Stimulated activated CD8-positive, alpha-beta memory T cell treated with anti-CD3 and anti-CD28 coated beads, Interleukin-7, amount 100 ng/mL, for 4 hours (primary cell): ENCODE measurements at places on chromosomes 6 and 20.

DNA sequence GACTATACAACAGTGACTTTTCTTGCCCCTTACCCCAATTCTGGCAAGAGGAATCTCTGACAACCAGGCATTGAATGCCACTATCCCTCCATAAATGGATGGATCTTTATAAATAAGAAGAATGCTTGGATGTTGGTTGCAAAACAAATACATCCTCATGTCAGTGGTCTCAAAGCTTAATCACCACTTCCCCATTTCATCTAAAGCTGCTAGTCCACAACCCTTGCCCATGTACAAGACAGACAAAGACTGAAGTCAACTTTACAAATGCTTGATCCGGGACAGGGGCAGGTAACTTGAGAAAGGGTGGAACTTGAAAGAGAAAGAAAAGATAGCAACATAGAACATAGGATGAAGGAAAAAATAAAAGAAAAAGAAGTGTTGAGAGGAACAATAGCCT is 540.5 kb upstream of the NOX3 start:
- no peak for DNase-seq

DNA sequence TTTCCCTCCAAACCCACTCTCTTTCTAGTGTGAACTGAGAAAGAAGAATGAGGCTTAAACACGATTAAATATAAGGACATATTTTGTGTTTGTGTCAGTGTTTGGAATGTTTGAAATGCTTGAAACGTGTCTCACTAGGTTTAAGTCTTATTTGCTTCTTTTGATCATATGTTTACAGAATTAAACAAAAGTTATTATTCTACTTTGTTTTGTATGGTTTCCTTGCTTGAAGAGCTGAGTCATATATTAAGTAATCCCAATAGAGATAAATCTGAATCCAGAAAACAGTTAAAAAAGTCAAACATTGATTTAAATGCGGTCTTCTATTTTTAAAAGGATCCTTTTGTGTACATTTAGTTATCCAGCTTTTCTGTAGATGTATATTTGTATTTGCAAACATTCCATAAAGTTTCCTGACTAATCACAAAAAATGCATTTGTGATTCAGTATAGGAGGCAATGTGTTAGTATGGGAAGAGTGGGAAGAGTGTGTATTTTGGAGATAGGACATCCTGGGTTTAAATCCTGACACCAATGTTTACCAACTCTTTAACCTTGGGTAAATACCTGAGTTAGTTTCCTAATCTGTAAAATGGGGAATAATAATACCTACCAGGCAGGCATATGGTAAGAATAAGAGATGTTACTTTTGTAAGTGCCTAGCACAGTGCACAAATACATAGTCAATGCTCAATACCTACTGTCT is 72.9 kb downstream of the TSBP1 start:
- DNase-seq, result no peak

- DNase-seq, result no peak
These were observed 74.9 kb upstream of the FOXP4 start for GRCh38 chr6:41471064-41471895.

DNA sequence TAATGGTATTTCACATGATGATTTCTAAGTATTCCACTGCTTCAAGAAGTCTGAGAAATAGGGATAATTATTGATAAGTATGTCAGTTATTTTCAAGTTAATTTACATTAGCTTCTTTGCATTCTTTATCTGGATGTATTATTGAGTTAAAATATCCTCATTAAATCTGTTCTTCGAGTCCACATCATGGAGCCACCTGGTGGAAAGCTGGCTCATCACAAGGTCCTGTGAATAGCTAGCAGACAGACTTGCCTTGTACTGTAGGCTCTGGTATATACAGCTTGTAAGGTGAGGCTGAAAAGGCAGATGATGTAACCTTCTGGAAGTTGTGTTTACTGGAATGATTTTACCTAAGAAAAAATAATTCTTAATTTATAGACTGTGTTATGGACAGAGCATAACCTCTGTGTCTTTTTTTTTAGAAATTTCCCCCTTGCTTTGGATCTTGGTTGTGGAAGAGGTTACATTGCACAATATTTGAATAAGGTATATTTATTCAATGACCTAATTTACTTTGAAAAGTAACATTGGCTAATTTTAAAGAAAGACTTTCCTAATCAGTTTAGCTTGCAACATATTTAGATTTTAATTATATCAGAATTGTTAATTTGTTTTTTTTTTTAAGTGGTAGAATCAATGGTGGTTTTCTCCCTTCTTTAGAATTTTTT is 3.5 kb downstream of the NDUFAF5 start:
- peak; percentile 11 for DNase-seq

DNA sequence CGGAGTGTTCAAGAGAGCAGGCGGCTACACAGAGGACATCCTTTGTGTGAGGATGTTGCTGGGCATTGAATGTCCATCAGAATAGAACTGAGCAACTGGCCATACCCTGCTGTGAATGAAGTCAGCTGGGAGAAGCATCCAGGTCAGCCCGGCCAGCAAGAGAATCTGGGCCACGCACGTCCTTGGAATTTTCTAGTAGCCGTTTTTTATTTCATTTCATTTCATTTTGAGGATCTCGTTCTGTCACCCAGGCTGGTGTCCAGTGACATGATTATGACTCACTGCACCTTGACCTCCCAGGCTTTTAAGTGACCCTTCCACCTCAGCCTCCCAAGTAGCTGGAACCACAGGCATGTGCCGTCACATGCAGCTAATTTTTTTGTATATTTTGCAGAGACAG is 97.9 kb downstream of the SSR1 start:
- no peak for DNase-seq

- no peak for DNase-seq
These were observed 124.8 kb downstream of the AHI1 start for GRCh38 chr6:135372758-135373157.

- no peak for DNase-seq
These were observed 53.9 kb downstream of the THBS2 start for GRCh38 chr6:169199625-169200335.
